ENCODE measurements at places on chromosomes 12 and 14.

- no peak for DNase-seq
Measured at GRCh38 chr12:31018790-31019505, 54.7 kb upstream of the DDX11 start.

- no peak for DNase-seq
Measured at GRCh38 chr12:131900397-131900796, 6.0 kb downstream of the ULK1 start.

DNA sequence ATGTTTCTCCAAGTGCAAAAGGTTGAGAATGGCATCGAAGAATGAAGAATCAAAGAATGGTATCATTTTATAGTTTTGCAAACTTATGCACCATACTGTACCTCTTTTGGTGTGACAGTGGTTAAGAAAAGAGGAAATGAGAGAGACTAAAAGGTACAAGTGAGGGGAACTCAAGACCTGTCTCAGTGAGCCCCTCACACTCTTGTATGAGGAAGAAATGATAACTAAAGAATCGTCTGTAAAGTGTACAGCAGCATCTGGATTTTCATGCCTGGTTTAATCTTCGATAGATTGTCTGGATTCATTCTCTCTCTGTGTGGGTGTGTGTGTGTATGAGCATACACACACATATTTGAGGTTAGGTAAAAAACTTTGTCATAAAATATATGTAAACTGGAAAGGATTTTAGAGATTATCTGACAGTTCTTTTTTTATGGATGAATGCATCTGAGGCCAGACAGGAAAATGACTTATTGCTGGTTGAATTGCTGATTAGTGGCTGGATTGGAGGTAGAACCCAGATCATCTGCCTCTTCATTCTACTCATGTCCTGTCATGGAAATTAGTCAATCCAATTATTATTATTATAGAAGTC is 16.0 kb upstream of the SLC38A2 start:
- no peak for DNase-seq

- DNase-seq, result no peak
Measured at GRCh38 chr14:42469637-42470426, 863.2 kb downstream of the LRFN5 start.

- DNase-seq, result no peak
Measured at GRCh38 chr12:60529723-60530122, 933.9 kb downstream of the SLC16A7 start.

- no peak for DNase-seq
Measured at GRCh38 chr14:100256339-100256895, 17.5 kb downstream of the YY1 start.

DNA sequence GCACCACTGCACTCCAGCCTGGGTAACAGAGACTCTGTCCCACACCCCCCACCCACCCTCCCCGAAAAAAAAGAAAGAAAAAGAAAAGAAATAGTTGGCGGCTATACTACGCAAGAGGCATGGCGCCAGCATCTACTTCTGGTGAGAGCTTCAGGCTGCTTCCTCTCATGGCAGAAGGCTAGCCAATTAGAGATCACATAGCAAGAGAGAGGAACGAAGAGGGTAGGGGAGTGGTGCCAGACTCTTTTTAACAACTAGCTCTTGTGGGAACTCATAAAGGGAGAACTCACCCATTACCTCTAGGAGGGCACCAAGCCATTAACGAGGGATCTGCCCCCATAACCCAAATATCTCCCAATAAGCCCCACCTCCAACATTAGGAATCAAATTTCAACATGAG is 6.2 kb downstream of the DENND5B start:
- DNase-seq, result no peak

- no peak for DNase-seq
Measured at GRCh38 chr14:59782760-59783159, 87.8 kb downstream of the RTN1 start.
